NCI-H510A (cell line): ENCODE measurements at places on chromosomes 11 and 22.

- DNase-seq = no peak
Observed at GRCh38 chr22:20237480-20238440, 30.4 kb downstream of the RTN4R start.

- DNase-seq = no peak
Observed at GRCh38 chr11:128517451-128518230, 69.7 kb downstream of the ETS1 start.

- DNase-seq = peak; percentile 49
Observed at GRCh38 chr11:72681226-72682153, 7.3 kb upstream of the PDE2A start.

DNA sequence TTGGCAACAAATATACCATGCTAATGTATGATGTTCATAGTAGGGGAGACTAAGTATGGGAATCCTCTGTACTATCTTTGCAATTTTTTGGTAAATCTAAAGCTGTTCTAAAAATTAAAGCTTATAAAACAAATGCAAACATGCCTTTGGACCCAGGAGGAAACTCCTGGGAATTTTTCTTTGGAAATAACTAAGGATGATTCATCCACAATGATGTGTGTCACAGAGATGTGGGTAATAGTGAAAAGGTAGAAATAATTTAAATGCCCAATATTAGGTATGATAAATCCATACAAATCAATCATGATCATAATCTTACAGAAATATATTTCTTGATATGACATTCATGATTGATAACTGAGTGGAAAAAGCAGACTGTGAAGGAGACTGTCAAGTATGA, 135.8 kb downstream of the TRIM44 start:
- no peak for DNase-seq

DNA sequence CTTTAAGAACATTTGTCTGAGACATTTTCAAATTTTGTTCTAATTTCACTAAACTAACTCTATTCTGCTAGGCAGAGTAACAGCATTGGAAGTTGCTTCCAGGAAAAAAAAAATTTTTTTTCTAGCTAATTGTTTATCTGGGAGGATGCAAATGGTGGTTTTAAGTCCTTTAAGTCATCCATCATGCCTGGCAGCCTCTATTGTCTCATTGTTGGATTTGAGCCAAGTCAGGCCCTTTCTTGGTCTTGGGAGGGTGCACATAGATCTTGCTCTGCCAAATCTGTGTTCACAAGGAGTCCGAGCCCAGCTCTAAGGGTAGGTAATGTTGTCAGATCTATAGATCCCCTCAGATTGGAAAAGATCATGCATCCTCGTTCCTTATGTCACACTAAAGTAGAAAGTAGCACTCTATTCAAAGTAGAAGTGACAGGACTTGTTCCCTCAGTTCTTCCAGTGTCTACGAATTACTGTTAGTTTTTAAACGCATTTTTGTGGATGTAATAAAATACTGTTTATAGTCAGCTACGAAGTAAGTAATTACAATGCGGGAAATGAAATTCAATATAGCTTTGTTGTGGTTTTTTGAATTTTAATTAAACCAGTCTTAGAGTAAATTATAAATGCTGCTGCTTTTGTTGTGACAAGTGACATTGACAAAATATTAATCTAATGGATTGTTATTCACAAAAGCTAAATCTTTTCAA, 166.0 kb upstream of the RASSF10 start:
- DNase-seq = peak; percentile 23

DNA sequence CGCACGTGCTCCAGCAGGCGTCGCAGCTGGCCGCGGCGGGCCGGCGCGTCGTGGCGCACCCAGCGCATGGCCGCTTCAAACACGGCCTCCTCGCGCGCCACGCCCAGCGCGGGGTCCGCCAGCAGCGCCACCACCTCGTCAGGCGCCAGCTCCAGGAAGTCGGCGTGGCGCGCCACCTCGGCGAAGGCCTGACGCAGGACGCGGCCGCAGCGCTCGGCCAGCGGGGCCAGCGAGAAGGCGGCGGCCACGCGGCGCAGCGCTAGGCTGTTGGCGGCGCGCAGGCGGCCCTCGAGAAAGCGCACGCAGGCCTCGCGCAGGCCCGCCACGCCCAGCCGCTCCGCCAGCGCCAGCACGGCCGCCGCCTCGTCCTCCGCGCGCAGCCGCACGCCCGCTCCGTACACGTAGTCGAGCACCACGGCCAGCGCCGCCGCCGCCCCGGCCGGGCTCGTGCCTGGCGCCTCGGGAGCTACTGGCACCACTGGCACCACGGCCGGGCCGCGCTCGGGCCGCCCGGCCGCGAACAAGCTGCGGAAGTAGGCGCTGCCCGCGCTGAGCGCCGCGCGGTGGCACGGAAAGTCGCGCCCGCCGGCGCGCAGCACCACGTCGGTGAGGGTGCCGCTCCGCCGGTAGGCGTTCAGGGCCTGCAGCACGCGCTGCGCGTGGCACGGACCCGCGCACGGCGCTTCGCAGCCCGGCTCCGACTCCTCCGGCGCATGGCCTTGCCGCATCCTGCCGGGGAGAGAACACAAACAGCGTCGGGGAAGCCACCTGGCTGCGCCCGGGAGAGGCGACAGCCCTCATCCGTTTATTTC, 2.9 kb downstream of the KLHL35 start:
- no peak for DNase-seq

- no peak for DNase-seq
Observed at GRCh38 chr22:26496456-26496855, 12.8 kb downstream of the SRRD start.

DNA sequence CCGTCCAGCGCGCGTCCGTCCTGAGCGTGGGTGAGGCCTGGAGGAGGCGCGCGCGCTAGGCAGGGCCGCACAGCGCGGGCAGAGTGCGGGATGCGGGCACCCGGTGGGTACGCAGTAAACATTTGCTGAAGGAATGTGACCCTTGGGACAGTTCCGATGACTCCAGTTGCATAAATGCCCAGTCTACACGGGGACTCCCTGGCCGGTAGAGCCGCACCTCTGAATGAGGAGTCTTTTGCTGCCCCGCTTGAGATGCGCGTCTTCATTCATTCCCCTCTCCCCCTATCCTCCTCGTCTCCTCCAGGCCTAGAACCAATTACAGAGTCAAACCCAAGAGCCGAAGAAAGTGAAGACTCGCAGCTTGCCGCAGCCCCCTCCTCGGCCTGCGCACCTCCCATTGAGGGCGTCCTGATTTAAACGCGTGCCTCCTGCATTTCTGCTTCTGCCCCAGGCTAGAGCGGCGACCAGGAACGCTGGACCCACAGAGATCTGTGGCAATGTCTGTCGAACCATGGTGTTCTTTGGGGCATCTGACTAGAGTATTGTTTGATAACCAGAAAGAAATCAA, 729 bp upstream of the CHKB start:
- DNase-seq = no peak

GRCh38 chr11:123696183-123696582, 41.8 kb upstream of the SCN3B start:
- no peak for DNase-seq
